ENCODE measurements at places on chromosomes 5 and 9. TPM values are rescaled to one million over a fixed set of nuclear protein-coding genes. Genes with fewer than 3 reads are reported as not detected.

- H3K4me3 ChIP-seq: no peak overlapping the region
- no peak for DNase-seq
- no peaks in the 10 kb centered on the region for H3K27me3 ChIP-seq
- no peaks in the 10 kb centered on the region for H3K4me1 ChIP-seq
- no peaks in the 10 kb centered on the region for H3K36me3 ChIP-seq
These were observed 66.6 kb upstream of the NR3C1 start for GRCh38 chr5:143470120-143470519.

DNA sequence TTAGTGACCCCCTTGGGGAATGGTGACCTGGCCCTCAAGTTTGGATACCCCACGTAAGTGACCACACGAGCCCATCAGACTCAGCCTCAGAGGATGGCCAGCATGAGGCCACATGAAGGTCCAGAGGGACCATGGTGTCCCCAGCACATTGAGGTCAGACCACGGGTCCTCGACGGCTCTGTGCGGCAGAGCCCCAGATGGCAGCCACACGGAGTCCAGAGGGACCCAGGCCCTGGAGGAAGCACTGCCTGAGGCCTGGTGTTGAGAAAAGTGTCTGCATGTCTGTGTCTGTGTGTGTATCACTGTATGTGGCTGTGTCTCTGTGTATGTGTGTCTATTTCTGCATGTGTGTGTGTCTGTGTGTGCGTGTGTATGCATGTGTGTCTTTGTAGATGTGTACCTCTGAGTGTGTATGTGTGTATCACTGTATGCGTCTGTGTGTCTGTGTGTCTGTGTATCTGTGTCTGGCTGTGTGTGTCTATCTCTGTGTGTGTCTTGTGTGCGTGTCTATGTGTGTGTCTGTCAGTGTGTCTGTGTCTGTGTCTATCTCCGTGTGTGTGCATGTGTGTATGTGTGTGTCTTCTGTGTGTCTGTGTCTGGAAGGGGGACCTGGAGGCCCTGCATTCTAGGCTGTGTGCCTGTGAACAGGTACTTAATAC, 992 bp downstream of the LCNL1 start:
- no peak overlapping the region for H3K4me3 ChIP-seq
- no peak overlapping the region for H3K27ac ChIP-seq
- H3K36me3 ChIP-seq: no peaks in the 10 kb centered on the region
- peaks cover 5% of the 10 kb centered on the region for H3K4me1 ChIP-seq
- peaks cover 23% of the 10 kb centered on the region for H3K27me3 ChIP-seq

GRCh38 chr9:134627417-134628353, 13.9 kb upstream of the COL5A1 start:
- H3K4me1 ChIP-seq: no peaks in the 10 kb centered on the region
- H3K36me3 ChIP-seq: no peaks in the 10 kb centered on the region
- peak; percentile 25 for DNase-seq
- H3K4me3 ChIP-seq: no peak overlapping the region
- no peak overlapping the region for H3K27ac ChIP-seq

Gene CDX1
- total RNA-seq: not detected

Gene ERBIN
- 67.0 TPM for total RNA-seq

DNA sequence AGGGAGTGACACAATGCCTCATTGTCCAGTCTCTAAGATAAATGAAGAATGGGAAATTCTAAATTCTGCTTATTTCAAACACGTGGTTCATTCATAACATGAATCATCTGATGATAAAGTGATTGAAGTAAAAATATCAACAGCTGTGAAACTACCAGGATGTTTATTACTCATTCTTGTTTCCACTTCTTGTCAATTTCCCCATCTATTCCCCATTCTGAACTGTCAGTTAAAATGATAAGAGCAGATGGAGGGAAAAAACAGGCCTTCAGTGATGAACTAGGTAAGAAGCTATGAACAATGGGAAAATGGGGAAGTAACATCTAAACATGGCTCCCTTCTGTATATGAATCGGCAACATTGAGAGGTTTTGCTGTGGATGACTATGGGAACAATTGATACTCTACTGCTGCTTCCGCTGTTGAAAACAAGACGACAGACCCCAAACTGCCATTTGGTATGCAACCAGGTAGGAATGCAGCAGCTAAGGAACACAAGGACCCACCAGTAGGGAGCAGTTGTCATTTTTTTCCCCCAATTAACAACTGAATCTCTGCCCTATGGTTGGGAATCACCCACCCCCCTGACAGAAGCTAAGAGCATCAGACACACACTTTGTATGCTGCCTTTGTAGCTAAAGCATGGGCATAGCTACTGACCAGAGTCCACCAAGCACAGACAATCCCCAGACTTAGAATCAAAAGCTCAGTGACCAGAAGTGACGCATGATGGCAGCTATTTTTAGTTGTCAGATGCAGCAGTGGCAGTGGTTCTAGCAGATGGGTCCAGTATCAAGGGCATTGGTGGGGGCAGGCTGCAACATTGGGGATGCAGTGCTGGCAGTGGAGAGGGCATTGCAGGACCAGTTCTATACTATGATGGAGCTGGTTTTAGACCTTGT, 52.9 kb upstream of the ZNF366 start:
- H3K36me3 ChIP-seq: no peaks in the 10 kb centered on the region
- no peaks in the 10 kb centered on the region for H3K27me3 ChIP-seq
- H3K4me3 ChIP-seq: no peak overlapping the region
- no peak for DNase-seq

DNA sequence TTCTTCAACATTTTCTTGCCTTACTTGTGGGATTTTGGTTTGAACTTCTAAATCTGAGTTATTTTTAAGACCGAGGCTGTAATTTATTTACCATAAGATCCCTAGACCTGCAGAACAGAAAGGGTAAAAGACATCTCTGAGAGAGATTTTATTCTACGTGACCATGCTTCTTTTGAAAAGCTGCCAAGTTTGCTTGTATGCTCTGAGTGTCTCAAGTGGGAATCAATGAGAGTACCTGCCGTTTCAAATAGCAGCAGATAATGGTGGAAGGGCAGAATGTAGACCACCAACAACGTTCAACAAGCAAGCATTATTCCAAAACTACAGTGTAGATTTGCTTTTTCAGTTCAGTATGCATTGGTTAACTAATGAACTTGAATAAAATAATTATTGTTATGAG, 108.6 kb upstream of the MINAR2 start:
- H3K36me3 ChIP-seq: no peaks in the 10 kb centered on the region
- no peak for DNase-seq

GRCh38 chr9:86734771-86735170, 212.5 kb downstream of the GAS1 start:
- H3K4me1 ChIP-seq: no peaks in the 10 kb centered on the region
- H3K27ac ChIP-seq: no peak overlapping the region
- no peak for DNase-seq

Measured in upper lobe of right lung (tissue), 1 donor.